ENCODE measurements at places on chromosomes 16 and 17.

- no peak for DNase-seq
Observed at GRCh38 chr16:83266848-83267553, 540.8 kb upstream of the HSBP1 start.

- no peak for DNase-seq
Observed at GRCh38 chr16:11050944-11051343, 106.6 kb downstream of the CLEC16A start.

DNA sequence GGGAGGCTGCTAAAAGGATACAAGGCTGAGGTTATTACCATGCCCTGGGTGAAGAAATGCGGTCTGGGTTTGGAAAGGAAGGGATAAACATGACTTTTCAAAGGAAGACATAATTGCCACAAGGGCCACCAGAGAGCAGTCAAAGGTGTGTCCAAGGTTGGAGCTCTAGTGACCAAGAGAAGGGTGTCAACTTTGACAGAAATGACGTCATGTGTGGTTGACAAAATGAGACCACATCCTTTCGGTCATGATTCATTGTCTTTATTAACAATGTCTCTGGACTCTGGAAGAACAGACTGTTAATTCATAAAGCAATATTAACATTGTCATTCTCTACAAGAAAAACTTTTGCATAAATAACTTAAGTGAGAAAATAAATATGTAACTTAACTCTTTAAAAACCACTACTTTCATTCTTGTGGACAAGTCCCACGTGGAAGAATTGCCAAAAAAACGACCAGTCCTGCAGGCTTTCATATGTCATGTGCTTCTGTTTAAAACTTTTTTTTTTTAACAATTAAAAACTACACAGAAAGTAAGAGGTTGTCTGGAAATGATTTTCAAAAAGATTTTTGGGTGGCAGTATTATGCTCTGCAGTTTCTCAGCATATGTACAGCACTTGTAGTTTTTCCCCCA is 5.0 kb downstream of the SOST start:
- no peak for DNase-seq

GRCh38 chr16:6081320-6081976 is 983.9 kb upstream of the EEF2KMT start:
- DNase-seq, result no peak

DNA sequence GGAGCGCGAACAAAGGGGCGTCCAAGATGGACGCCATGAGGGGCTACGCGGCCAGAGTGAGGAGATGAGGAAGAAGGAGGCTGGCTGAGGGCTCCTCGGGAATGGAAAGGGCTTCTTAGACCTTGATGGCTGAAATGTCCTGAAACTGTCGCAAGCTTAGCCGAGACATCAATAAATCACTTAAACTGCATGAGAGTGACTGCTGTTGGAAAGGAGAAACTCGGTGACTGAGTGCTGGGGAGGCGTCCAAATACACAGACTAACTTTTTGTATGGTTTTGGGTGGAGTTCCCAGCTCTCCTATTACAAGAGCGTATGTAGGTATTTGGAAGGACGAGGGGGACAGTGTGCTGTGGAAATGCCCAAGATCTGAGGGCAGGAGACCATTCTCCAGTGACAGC is 1.4 kb upstream of the GEMIN4 start:
- DNase-seq, result no peak
